Stimulated activated CD8-positive, alpha-beta memory T cell treated with anti-CD3 and anti-CD28 coated beads, Interleukin-2, amount 100 ng/mL, for 48 hours (primary cell): ENCODE measurements at places on chromosomes 1 and 21.

DNA sequence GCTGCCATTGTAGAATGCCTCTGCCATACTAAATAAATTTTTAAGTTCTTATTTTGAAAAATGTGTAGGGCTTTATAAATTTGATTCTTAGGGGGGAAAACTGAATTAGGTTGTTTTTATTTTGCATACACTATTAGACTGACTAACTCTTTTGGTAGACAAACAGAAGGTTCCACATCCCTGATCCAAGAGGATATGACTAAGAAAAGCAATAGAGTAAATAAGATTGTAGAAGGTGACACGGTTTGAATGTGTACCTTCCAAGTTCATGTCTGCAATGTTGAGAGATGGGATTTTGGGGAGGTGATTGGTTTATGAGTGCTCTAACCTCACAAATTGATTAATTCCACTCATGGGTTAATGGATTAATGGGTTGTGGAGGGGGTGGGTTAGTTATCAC lies 127.9 kb downstream of the GLUL start:
- no peak for DNase-seq

GRCh38 chr1:12059722-12060464 lies 3.2 kb upstream of the TNFRSF8 start:
- DNase-seq: no peak

- no peak for DNase-seq
These were observed 2.8 kb downstream of the PTPRU start for GRCh38 chr1:29239142-29239541.

- no peak for DNase-seq
These were observed 27.8 kb upstream of the TSNAX start for GRCh38 chr1:231500666-231501065.

- no peak for DNase-seq
These were observed 23.7 kb upstream of the TNFRSF1B start for GRCh38 chr1:12142891-12143630.

DNA sequence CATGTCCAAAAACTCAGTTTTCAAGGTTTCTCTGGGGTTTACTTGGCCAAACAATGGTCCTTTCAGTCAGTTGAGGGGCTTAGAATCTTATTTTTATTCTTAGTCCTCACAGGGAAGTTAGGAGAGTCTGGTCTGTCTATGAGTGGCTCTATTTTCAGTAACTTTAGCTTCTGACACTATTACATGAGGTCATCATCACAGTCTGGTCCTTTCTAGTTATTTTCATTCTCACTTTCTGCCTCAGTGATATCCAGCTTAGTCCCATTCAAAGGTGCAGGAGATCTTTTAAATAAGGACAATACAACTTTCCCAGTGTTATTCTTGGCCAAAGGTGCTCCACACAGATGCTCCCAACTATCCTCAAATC lies 30.0 kb upstream of the FGGY start:
- DNase-seq: no peak

DNA sequence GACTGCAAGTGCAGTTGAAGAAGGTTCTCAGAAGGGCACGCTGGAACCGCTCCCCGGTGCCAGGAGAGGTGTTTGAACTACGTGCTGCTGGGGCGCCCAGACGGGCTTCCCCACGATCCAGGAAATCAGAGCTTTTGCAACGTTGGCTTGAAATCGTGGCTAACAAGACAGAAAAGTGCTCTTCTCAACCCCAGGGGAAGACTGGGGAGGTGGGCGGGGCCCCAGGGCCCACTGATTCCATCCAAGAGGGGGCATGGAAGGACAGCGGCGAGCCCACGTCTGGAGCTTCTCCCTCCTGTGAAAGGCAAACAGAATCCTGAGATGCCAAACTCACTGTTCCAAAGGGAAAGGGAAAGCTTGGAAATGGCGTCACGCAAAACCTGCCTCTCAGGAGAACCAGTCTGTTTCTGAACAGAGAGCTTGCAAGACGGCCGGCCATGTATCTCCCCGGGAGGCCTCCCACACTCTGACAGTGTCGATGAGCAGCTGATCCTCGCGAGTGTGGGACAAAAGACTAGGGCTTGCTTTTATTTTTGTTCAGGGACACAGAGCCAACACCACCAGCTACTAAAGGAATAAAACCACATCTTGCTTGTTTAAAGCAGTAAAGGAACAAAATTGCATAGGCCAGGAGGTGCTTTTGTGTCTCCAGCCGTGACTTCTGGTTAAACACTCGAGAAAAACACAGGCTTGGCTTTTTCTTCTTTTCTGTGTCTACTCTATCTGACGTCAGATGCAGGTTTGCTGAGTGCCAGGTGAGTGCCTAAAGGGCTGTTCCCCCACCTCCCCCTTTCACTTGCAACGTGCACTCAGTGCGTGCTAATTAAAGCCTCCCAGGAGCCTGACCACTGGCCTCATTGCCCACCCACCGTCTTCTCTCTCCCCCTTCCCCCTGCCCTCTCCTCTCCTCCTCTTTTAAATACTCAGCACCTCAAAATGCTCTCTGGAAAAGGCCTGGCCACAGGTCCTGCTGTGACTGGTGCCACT lies 41.5 kb downstream of the LRRC3 start:
- no peak for DNase-seq

DNA sequence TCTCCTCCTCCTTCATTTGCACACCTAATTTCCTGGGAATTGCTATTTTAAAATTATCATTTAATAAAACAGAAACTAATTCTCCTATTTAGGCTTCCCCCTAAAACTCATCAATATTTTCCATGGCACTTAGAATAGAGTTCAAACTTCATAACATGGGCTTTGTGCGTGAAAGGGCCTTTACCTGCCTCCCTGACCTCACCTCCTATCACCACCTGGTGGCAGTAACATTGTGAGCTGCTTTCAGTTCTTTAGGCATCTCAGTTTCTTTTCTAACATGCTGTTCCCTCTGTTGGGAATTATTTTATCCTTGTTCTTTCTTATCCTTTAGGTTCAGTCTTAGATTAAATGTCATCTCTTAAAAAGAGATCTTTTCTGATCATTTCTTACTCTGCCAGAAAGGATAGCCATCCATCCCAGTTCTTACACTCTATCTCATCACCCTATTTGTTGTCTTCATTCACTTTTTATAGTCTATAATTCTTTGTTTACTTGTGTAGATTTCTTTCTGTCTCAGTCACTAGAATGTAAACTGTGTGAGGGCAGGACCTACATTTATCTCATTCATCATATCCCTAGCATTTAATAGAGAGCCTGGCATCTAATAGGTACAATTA lies 133.8 kb upstream of the KIAA1614 start:
- no peak for DNase-seq
